ENCODE measurements at places on chromosomes 16 and 17.

DNA sequence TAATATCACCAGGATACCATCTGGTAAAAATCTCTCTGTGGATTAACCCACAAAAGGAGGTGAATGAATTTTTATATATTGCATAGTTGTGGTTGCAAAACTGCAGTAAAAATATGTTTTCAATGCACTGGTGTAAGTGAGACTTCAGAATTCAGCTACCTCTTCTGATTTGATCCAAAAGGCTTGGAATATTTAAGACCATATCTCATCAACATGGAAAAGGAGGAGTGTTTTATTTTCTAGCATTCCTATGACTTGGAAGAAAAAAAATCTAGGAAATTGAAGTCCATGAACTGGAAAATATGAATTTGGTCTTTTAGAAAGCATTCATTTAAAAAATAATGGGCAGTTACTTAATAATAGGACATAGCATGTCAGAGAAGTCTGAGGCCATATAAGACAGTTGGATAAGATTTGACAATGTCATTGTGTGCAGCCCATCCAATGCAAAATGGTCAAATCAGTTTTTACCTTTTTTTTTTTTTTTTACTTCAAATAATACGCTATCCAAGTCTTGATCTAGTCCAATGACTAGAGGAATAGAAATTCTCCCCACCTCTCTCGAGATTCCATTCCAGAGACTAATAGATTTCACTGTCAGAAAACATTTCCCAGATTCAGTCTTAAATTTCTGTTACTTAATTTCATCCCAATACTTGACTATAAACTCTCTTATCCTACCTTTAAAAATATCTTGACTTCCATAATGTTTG, 364.9 kb upstream of the PMFBP1 start:
- no peaks in the 10 kb centered on the region for H3K36me3 ChIP-seq
- no peak for DNase-seq
- H3K4me1 ChIP-seq = no peaks in the 10 kb centered on the region
- no peak overlapping the region for H3K4me3 ChIP-seq

- no peak overlapping the region for H3K4me3 ChIP-seq
- DNase-seq = peak; percentile 80
- H3K27me3 ChIP-seq = no peaks in the 10 kb centered on the region
- no peak overlapping the region for H3K27ac ChIP-seq
- H3K4me1 ChIP-seq = peaks cover 7% of the 10 kb centered on the region
These were observed 8.3 kb downstream of the MRPL28 start for GRCh38 chr16:361872-362701.

- H3K4me1 ChIP-seq = no peaks in the 10 kb centered on the region
- no peak overlapping the region for H3K27ac ChIP-seq
- no peak for DNase-seq
- no peak overlapping the region for H3K4me3 ChIP-seq
- no peaks in the 10 kb centered on the region for H3K36me3 ChIP-seq
- H3K27me3 ChIP-seq = no peaks in the 10 kb centered on the region
These were observed 8.9 kb downstream of the BAIAP2 start for GRCh38 chr17:81043725-81044427.

GRCh38 chr17:41575336-41575735, 3.5 kb upstream of the KRT9 start:
- H3K4me3 ChIP-seq = no peak overlapping the region
- H3K27me3 ChIP-seq = peaks cover 4% of the 10 kb centered on the region
- DNase-seq = no peak
- no peaks in the 10 kb centered on the region for H3K36me3 ChIP-seq

- H3K36me3 ChIP-seq = peaks cover 23% of the 10 kb centered on the region
- peak overlapping the region; percentile 83 for H3K4me3 ChIP-seq
- peaks cover 33% of the 10 kb centered on the region for H3K4me1 ChIP-seq
- H3K27me3 ChIP-seq = no peaks in the 10 kb centered on the region
- peak overlapping the region; percentile 79 for H3K27ac ChIP-seq
- no peak for DNase-seq
These were observed 1.1 kb downstream of the P4HB start for GRCh38 chr17:81858967-81859905.

DNA sequence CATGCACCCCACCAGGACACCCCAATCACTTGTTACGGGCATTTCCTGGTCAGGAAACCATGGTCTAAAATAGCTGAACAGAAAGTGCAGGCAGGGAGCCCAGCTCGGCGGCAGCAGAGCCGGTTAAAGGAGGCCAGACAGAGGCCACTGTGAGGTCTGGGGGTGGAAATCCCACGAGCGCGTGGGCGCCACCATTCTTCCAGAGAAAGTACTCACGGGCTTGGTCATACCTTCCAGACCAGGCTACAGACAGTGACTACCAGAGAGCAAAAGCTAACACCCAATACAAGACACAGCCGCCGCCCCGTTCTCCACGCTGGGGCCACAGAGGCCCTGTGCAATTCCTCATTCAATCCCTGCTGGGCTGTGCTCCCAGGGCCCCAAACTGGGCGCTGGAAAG, 11.9 kb downstream of the CEP131 start:
- H3K27me3 ChIP-seq = no peaks in the 10 kb centered on the region
- no peaks in the 10 kb centered on the region for H3K4me1 ChIP-seq
- H3K27ac ChIP-seq = no peak overlapping the region
- H3K4me3 ChIP-seq = no peak overlapping the region

DNA sequence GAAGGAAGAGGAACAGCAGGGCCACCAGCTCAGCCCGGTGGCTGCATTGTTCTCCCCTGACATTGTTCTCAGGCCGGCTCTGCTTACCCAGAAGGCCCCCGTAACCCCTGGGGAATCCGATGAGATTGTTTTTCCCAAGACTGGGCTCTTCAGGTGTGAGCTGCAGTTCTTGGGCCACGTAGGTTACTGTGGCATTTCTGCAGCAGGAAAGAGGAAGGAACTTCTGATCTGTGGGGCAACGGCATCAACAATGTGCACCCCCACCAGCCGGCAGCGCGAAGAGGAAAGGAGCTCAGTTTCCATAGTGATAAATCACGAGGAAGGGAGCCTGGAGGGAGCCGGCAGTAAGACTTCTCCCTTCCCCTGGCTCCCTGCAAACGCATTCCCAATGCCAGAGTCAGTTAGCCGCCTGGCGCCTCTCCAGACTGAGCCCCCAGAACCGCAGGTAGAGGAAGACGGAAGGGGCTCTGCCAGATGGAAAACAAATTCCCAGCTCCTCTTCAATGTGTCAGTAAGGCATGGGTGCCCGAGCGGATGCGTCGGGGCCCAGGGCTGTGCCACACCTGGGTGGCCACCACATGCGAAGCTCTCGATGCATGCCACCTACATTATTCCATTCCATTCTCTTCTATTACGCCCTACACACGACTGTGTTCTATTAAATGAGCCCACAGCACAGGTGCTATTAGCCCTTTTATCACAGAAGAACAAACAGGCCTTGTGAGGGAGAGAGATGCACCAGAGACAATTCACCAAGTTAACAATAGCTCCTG, 21.5 kb upstream of the PECAM1 start:
- DNase-seq = no peak
- no peaks in the 10 kb centered on the region for H3K36me3 ChIP-seq
- no peaks in the 10 kb centered on the region for H3K27me3 ChIP-seq
- H3K27ac ChIP-seq = no peak overlapping the region
- H3K4me3 ChIP-seq = no peak overlapping the region
- no peaks in the 10 kb centered on the region for H3K4me1 ChIP-seq

DNA sequence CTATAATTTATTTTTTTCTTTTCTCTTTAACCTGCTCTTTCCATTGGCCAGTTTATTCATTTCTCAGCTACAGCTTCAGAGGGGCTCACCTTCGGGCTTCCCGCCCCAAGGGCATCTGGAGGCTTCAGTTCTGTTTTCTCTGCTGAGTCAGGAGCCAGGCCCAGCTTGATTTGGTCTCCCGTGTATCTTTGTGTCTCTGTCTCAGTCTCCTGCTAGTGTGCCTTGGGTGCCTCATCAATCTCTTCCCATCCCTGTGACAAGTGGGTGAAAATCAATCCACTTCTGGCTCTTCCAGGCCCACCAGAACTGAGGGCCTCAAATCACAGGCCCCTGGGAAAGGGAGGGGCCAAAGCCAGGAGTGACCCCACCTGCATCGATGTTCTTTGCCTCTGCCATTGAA, 72.1 kb downstream of the CCDC182 start:
- no peak overlapping the region for H3K27ac ChIP-seq
- peaks cover 15% of the 10 kb centered on the region for H3K36me3 ChIP-seq
- DNase-seq = no peak

DNA sequence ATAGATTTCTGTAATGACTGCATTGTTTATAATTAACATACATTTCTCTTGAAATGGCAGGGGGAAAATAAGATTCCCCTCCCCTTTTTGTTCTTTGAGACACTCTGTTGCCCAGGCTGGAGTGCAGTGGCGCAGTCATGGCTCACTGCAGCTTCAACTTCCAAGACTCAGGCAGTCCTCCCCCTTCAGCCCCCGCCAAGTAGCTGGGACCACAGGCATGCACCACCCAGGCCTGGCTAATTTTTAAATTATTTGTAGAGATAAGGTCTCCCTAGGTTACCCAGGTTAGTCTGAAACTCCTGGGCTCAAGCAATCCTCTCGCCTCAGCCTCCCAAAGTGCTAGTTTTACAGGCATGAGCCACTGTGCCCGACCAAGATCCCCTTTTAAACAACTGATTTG, 67.7 kb downstream of the KATNIP start:
- H3K4me3 ChIP-seq = no peak overlapping the region
- no peaks in the 10 kb centered on the region for H3K27me3 ChIP-seq
- H3K27ac ChIP-seq = no peak overlapping the region
- H3K4me1 ChIP-seq = no peaks in the 10 kb centered on the region
- DNase-seq = no peak
